ENCODE measurements at places on chromosomes 11 and 22. TPM values are rescaled to one million over a fixed set of nuclear protein-coding genes. Genes with fewer than 3 reads are reported as not detected.

The OR10D3 gene
- not detected for total RNA-seq

The SULT4A1 gene
- 1.8 TPM for total RNA-seq

DNA sequence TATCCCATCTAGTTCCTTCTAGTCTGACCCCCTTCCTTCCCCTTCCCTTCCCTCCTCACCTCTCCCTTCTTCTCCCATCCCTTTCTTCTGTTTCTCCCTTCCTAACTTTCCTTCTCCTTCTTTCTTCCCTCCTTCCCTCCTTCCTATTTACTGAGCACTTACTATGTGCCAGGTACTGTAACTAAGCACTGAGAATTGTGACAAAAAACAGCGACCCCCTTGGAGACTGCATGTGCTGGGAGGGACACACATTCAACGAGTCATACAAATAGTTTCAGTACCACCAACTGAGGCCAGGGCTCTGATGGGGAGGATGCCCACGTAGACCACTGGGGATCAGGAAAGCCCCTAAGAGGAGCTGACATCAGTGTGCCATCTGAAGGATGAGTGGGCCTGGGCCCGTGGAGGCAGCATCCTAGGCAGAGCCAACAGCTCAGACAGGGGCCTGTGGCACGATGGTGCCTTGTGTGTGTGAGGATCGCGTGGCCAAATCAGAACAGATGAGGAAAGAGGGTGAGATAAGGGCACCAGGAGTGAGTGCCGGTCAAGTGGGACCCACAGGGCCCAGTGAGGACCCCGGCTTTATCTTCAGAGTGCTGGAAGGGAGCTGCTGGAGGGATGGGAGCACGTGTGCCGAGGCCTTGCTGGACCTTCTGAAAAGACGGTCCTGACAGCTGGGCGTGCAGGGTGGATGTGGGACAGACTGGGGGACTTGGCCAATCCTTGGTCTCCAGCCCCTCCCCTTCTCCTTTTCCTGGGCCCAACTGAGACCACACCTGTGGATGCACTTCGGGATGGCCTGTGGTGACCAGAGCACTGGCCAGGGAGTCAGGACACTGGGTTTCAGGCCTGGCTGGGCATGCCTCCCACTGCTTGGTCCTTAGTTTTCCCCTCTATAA lies 38.4 kb upstream of the CRYBB3 start:
- DNase-seq = no peak

DNA sequence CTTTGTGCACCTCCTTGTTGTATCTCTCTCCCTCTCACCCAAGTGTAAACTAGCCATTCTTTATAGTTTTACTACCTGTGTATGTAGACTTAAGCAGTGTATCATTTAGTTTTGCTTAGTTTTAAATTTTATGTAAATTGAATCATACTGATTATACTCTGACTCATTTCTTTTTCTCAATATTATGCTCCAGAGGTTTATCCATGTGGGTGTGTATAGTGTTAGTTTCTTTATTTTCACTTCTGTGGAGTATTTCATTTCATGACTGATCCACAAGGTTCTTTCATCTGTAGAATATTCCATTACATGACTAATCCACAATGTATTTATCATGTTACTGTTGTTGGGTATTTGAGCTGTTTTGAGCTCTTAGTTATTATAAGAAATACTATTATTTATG lies 62.0 kb downstream of the CCDC34 start:
- DNase-seq = no peak

GRCh38 chr11:120969993-120970392 lies 53.9 kb upstream of the TBCEL start:
- DNase-seq = no peak

GRCh38 chr11:73907191-73907590 lies 30.4 kb downstream of the PAAF1 start:
- DNase-seq = no peak
